AG09309 (cell line): ENCODE measurements at places on chromosomes 12 and 14.

DNA sequence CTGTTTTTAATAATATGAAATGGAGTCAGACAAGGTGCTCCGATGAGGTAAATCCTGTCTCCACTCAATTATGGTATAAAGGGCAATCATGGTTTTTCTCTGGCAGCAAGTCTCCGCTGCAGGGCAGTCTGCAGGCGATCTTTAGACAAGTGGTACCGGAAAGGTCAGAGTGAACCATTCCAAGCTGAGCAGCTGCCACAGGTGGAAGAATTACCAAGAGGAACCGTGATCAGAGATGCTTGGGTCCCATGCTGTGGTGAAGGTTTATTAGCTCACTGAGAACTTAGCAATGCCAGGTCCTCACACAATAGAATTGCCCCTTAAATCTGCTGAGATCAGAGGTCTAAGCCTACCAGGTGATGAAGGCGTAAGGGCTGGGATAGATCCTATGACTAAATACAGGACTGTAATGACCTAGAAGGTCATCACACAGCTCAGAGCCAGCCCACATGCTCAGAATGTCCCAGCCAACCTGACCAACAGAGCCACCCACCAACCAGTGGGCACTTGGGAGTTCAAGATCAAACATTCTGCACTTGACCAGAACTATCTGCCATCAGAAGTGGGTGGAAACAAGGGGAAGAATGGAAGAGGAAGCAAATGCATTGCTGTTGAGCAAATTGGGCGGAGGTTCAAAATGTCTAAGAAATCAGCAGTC lies 175.2 kb upstream of the BCL2L14 start:
- DNase-seq, result no peak

GRCh38 chr12:72602581-72602980 lies 330.4 kb downstream of the TRHDE start:
- DNase-seq, result no peak

- no peak for DNase-seq
These were observed 29.8 kb downstream of the GPRC5D start for GRCh38 chr12:12922191-12922616.

- no peak for DNase-seq
These were observed 18.7 kb upstream of the SMCO2 start for GRCh38 chr12:27427824-27428223.

GRCh38 chr12:113949321-113950305 lies 16.5 kb downstream of the RBM19 start:
- DNase-seq, result no peak

DNA sequence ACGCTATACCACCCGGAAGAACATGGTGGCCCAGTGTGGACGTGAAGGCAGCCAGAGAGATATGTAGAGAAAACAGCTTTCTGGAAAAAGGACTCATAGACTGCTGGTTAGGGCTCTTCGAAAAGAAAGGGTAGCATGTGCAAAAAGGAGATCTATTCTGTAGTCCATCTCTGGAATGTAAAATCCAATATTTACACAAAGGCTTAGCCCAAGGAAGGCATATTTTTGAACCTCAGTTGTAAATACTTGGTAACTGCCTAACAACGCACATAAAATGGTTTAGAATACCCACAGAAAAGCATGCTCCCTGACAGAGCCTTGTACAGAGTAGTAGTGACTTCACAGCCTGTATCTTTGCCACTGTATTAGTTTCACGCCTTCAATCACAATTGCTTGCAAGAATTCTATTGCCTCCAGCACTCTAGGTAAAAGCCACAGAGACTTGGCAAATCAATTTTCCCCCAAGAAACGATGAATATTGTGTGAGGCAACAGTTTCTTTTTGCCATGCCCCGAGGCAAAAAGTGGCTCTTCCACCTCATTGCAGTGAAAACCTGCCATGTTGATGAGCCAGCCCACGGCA lies 59.2 kb downstream of the TRIM9 start:
- DNase-seq, result no peak
